NCI-H2081 (cell line): ENCODE measurements at places on chromosomes 6 and 20.
A peak's percentile ranks its signal among the peaks of the same experiment; 100 is the strongest.

- DNase-seq: no peak
These were observed 454.1 kb upstream of the NOX3 start for GRCh38 chr6:155909710-155910109.

DNA sequence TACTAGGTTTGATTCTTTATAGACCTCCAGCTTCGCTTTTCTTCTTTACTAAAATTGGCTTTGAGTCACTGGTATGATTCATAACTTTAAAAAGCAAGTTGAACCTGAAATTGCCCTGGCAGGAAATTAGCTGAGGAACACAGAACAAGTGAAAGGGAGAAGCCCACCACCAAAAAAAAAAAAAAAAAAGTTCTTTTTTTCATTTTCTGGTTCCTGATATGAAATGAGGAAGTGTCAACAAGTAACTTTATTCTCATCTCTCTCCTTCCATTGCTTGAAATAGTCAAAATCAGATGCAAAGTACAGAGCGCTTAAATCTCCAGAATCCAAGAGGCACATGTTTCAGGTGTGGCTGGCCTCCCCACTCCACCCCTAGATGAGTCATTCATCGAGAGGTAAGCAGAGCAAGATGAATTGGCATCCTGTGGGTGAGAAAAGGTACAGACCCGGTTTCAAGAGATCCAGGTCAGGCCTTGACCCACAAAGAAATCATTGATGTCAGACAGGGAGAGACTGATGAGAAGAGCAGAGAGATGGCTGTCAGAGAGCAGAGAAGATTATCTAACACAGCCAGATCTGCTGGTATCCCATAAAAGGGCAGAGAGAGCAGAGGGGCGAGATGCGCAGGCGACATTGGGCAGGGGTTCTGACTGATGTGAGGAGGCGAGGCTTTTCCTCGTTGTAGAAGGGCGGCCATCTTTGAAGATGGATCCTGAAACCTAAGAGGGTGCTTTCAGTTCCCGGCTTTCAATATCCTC, 54.8 kb upstream of the MBOAT1 start:
- no peak for DNase-seq

GRCh38 chr6:49551078-49551865, 804 bp downstream of the C6orf141 start:
- peak; percentile 33 for DNase-seq

DNA sequence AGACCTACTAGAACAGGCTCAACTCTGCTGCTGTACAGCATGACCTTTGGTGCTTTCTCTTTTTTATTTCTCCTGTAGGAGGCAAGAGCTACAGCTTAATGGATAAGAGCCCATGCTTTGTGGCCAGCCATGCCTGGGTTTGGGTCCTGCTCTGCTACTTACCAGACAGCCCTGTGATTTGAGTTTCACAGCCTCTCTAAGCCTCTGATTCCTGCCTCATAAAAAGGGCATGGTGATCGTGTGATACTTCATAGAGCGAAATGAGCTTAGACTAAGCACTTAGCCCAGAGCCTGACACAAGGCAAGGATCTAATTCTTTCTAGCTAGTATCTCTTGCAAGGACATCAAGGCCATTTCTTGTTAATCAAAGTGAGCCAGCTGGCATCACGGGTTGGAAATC, 19.3 kb upstream of the PDE7B start:
- DNase-seq: no peak

DNA sequence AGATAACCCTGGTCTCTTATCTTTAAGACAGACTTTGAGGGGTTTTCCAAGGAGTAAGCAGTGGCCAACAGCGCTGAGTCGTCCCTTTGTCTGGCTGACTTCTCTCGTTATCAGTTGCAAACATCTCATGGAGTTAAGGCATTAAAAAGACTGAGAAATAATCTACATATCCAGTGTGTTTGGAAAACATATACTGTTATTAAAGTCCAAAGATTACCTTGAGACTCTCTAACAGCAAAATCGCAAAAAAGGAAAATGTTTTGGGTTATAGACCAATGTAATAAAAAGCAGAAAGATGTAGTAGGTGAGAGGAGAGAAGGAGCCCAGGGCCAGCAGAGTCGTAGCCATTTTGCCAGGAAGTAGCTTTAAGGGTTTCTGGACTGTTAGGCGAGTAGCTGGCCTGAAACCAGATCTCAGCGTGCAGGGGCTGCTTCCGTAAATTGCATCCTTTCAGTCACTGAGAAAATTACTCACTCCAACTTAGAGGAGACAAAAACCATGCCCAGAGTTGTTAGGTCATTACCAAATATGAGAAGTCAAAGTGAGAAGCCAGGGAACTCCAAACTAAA, 24.6 kb downstream of the MYLK4 start:
- no peak for DNase-seq

GRCh38 chr6:34654061-34654710, 42.4 kb downstream of the ILRUN start:
- DNase-seq: no peak

- no peak for DNase-seq
These were observed 32.4 kb downstream of the CPXM1 start for GRCh38 chr20:2767768-2768631.

GRCh38 chr6:121142093-121142492, 192.2 kb downstream of the TBC1D32 start:
- no peak for DNase-seq

DNA sequence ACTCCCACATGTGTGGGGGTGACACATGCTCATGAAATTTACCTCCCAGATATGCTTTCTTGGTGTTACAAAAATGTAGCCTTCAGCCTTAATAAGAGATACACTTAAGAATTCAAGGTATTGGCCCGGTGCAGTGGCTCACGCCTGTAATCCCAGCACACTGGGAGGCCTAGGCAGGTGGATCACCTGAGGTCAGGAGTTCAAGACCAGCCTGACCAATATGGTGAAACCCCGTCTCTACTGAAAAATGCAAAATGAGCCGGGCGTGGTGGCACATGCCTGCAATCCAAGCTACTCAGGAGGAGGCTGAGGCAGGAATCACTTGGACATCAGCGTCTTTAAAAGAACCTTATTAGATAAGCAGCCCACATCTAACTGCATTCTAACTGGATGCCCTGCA, 614.3 kb upstream of the CDH4 start:
- DNase-seq: no peak

- no peak for DNase-seq
These were observed 436.9 kb downstream of the HTR1B start for GRCh38 chr6:77026341-77026740.

DNA sequence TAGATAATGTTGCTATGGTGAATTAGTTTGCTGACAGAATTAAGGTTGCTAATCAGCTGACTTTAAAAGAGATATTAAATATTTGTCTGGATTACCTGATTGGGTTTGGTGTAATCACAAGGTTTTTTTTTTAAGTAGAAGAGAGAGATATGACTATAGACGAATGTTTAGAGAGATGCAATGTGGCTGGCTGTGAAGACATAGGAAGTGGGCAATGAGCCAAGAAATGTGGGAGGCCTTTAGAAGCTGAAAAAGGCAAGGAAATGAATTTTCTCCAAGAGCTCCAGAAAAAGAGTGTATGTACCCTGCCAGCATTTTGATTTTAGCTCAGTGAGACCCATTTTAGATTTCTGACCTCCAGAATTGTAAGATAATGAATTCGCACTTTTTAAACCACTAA, 598.3 kb downstream of the PKHD1 start:
- DNase-seq: no peak

GRCh38 chr6:15184441-15184861, 61.4 kb upstream of the JARID2 start:
- no peak for DNase-seq

DNA sequence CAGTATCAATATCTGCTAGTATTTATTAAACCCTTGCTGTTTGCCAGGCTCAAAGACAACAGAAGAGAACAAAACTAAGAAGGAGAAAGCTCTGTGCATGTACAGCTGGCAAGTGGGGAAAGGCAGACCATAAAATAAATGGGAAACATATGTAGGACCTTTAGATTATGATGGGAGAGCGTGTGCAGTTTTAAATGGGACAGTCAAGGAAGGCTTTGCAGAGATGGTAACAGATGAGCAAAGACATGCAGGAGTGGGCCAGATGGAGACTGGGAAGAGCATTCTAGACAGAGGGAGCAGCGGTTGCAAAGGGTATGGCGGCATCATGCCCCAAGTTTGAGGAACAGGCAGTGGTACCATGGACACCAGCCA, 260.0 kb downstream of the NRN1 start:
- DNase-seq: no peak

GRCh38 chr6:41199552-41200246, 1.2 kb downstream of the TREML2 start:
- no peak for DNase-seq

DNA sequence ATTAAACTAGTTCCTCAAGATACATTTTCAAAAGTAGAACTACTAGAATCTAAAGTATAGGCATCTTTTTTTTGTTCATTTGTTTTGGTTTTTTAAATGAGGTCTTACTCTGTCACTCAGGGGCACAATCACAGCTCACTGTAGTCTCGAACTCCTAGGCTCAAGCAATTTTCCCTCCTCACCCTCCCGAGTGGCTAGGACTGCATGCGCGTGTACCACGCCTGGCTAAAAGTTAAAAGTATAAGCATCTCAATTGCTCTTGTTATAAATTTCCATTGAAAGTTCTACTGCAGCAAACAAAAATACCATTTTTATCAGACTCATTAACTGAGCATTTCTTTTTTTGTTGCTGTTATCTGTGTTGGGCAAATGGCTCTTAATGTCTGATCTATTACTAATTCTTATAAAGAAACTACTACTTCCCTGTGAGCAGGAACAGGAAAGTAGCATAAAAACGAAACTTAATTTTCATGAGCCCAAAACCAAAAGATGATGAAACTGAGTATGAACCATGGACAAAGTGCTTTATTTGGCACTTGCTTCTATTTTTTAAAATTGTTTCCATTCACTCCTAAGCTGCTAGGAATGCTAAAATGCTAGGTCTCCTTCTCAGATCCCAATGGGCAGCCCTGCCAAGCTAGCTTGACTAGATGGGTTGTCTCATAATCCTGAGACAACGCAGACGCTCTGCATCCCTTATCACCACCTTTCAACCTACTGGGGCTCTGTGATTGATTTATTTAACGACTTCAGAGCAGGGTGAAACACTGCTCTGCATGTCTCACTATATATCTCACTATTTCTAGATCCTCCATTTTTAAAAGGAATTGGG, 36.9 kb downstream of the TRPC4AP start:
- DNase-seq: no peak

DNA sequence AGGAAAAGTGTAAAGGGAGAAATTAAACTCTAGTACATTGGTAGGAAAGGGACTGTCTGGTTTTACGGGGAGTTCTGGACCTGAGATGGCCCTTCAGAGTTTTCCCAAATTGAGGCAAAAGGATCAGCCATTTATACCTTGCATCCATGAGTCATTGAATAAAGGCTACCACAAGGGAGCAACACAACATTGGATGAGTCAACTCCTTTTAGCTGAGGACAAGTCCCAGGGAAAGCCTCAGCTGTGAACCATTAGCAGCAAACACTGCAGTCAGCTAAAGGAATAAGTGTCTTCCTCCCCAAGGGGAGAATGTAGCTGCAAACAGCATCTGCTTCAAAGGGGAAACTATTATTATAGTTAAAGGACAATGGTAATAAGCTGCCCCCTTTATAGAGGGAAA, 468.7 kb upstream of the ID4 start:
- no peak for DNase-seq

DNA sequence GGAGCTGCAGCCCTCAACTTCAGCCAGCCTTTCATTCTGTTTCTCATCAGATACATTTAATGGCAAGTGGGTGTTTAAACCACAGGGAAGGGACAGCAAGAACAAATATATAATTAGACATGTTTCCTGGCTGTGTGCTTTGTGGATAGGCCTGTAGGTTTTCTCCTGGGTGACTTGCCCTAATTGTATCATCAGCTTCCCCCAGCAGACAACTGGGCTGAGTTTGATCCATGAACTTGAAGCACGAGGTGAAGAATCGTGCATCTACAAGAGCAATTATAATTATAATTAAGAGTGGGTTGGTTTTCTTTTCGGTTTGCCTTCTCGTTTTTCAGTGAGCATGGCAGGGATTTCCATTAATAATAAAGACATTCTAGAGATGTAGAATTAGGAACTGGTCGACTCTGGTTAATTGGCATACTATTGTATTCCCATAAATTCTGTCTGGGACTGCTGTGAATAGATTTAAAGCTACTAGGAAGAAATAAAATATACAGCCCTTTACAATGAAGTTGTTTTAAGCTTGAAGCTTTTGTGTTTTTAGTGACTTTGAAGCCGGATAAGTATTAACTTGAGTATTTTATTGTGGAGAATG, 1052.2 kb downstream of the KIF16B start:
- no peak for DNase-seq

DNA sequence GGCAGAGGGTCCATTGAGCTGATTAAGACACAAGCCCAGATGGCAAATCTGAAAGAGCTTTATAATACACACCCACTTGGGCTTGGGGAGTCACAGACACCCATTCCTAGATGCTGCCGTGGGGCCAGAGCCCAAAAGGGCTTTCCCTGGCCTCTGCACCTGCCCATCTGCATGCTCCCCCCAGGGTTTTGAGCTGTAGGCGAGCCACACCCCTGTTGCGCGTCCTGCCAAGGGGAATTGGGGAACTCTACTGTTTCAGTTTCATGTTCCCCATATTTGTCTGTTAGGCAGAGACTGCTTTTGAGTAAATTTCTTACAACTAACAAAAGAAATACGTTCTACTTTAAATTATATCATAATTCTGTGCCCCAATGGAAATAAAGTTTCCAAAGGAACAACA, 52.9 kb upstream of the FNDC1 start:
- no peak for DNase-seq

DNA sequence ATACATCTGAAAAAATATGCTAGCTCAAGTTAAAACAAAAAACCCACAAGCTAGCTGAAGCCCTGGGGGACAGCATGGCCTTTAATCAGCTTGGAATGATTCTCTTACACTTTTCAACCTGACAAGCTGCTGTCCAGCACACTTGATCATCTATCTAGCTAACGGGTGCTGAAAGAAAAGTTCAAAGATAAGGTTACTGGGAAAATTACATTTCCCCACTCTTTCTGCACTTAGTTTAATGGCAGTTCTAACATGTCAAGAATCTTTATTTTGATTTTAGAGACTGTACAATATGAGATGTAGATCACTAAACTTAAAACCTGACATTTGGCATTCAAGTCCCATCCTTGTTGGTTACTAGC, 53.4 kb downstream of the STK4 start:
- no peak for DNase-seq

- no peak for DNase-seq
These were observed 22.5 kb upstream of the SRPK1 start for GRCh38 chr6:35943390-35943789.

GRCh38 chr6:7668936-7669335, 57.0 kb upstream of the BMP6 start:
- DNase-seq: no peak

GRCh38 chr20:37922016-37922415, 19.1 kb downstream of the VSTM2L start:
- DNase-seq: no peak
